Gastroesophageal sphincter (tissue), 4 donors: ENCODE measurements at places on chromosomes 12 and 14. TPM values are rescaled to one million over a fixed set of nuclear protein-coding genes. Genes with fewer than 3 reads are reported as not detected.

GRCh38 chr12:48789858-48790326 lies 1.0 kb upstream of the ADCY6 start:
- no peak for ATAC-seq

DNA sequence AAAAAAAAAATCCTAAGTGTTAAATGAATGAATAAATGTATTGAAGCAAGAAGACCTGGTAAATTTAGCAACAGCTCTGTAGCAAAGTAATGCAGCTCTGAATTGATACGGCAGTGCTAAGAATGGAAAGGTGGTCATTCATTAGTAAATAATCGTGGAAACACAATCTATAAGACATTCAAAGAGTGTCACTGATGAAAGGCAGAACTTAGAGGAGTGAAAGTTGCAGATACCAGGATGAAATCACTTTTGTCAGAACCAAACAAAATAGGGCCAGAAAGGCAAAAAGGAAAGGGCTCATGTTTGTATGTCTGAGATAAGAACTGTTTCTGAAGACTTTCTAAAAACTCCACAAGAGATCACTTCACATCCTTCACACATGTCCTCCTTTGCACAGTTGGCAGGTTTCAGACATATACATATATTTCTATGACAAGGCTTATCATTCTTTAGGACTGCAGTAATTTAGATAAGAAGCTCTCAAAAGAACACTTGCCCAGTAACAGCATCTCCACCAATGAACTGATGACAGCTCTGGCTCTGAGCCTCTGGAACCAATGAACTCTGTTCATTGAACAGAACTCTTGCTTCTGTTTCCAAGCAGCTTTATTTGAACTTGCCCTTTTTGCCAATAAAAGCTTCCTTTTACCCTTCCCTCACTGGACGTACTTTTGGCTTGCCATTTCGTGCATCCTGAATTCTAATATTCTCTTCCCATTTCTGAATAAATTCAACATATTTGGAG lies 4.2 kb upstream of the LRR1 start:
- ATAC-seq = no peak

DNA sequence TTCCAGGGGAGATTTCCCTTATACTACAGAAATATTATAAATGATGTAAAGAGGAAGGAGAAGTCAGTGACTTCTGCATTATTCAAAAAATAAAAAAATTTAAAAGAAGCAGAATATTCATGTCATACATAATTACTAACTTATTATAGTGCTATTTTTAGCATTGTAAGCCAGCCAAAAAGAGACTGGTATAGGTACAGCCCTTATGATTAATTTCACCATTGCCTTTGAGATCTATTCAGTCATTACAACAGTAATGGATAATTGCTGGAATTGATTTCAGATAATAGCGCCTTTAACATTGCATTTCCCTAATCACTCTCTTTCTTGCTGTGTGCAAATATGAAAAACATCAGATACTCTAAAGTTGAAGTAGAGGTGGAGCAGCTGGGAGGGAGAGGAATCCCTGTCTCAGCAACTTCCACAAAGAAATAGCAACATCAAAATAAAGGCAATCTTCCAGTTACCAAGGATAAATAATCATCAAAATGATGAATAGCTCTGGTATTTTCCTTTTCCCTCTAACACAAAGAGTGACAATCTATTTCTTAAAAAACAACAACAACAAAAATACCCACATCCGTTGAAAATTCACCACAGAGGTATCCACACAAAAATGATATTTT lies 71.8 kb upstream of the OVCH1 start:
- ATAC-seq = no peak

DNA sequence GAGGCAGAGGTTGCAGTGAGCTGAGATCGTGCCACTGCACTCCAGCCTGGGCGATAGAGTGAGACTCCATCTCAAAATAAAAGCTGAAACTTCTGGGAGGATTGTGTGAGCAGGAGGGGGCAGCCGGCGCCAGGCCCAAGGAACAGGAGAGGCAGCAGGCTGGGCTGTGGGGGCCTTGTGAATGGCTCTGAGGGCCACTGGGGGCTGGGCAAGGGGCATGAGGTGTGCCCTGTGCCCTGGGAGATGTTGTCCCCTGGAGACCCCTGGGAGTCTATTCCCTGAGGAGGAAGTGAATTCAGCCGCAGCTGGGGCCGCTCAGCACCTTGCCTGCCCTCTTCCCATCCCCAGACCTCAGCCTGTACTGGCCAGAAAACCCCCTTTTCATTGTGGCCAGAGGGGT lies 4.9 kb downstream of the LBHD2 start:
- no peak for ATAC-seq

- no peak for ATAC-seq
Observed at GRCh38 chr12:105225505-105226015, 10.4 kb downstream of the APPL2 start.

GRCh38 chr14:29603696-29604095 lies 324.0 kb downstream of the PRKD1 start:
- no peak for ATAC-seq

DNA sequence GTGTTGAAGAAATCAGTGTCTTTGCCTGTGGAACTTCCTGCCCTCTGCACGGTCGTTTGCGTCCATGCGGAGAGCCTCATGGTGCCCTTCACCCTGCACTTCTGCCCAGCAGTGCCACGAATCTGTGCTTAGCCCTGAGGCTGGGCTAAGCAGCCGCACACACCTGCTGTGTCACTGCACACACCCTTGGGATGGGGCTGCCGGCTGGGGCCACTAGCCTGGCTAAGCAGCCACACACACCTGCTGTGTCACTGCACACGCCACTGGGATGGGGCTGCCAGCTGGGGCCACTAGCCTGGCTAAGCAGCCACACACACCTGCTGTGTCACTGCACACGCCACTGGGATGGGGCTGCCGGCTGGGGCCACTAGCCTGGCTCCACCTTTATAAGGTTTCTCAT lies 188.5 kb downstream of the KIF26A start:
- no peak for ATAC-seq

USP44 gene
- 9.7 TPM for total RNA-seq

DNA sequence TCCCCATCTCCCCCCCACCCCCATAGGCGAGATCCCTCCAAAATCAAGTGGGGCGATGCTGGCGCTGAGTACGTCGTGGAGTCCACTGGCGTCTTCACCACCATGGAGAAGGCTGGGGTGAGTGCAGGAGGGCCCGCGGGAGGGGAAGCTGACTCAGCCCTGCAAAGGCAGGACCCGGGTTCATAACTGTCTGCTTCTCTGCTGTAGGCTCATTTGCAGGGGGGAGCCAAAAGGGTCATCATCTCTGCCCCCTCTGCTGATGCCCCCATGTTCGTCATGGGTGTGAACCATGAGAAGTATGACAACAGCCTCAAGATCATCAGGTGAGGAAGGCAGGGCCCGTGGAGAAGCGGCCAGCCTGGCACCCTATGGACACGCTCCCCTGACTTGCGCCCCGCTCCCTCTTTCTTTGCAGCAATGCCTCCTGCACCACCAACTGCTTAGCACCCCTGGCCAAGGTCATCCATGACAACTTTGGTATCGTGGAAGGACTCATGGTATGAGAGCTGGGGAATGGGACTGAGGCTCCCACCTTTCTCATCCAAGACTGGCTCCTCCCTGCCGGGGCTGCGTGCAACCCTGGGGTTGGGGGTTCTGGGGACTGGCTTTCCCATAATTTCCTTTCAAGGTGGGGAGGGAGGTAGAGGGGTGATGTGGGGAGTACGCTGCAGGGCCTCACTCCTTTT lies 2.7 kb downstream of the GAPDH start:
- ATAC-seq = no peak

DNA sequence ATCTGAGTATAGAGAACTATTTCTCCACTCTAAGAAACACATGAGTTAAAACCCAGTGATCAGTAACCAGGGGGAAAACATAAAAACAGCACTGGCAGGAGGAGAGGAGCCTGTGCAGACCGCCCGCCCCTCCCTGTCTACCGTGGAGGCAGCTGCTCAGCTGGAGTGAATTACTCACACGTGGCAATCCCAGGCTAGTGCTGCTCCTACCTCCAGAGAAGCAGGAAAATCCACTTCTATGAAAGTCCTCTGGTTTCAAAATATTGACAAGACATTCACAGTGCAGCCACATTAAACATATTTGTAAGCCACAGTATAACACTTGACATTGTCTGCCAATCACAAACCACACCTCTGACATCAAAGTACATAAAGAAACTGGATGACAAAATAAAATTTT lies 16.7 kb downstream of the TMEM132D start:
- ATAC-seq = no peak

FSCB gene
- total RNA-seq = 0.15 TPM

- no peak for ATAC-seq
Observed at GRCh38 chr12:3557116-3557697, 66.2 kb downstream of the PRMT8 start.

KCNH3 gene
- total RNA-seq = 0.13 TPM

DNA sequence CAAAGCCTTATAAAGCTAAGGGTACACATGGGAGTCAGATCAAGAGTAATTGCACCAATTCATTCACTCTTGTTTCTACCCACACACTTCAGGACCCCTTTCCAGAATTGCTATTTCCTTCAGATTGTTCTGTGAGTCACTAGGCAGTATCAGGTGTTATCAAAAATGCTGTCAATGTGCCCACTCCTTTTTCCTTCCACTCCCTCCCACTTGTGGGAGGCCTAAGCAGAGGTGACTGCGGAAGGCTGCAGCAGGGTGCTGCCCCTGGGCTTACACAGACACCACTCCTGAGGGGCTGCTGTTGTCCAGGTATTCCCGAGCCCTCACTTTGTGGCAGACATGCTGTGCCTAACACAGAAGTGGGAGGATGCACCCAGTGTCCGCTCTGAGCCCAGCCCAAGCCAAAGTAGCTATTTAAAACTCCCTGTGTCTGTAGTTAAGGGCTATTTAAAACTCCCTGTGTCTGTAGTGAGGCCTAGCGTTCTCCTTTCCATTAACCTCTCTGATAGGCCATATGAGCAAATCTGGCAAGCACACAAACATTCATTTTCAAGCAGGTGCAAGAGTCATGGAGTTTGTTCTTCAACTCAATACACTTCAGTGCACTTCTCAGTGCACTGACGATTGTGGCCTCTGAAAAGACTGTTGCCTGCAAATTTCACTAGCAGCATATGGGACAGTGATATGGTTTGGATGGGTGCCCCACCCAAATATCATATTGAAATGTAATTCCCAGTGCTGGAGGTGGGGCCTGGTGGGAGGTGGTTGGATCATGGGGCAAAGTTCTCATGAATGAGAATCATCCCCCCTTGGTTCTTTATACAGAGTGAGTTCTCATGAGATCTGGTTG lies 117.8 kb downstream of the PHLDA1 start:
- no peak for ATAC-seq

ESR2 gene
- total RNA-seq = 0.23 TPM

DNA sequence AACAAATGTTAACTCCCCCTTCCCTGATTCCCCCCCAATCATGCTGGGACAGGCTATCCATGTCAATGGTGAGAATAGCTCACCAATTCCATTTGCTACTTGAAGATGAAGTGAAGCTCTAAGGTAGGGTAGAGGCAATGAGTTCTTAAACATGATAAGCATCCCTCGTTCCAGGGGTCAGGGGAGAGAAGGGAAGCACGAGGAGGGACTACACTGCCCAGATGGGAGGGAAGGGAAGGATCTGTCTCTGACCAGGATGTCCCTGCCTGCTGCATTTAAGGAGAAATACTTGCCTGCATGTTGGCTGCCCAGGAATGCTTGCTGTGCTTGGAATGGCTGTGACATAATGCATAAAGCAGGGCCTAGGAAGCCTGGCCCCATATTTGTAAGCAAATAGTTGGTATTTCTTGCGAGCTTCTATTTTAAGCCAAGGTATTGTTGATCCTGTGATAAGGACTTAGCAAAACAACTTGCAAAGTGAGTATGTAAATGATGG lies 155.1 kb downstream of the CEP83 start:
- no peak for ATAC-seq

DNA sequence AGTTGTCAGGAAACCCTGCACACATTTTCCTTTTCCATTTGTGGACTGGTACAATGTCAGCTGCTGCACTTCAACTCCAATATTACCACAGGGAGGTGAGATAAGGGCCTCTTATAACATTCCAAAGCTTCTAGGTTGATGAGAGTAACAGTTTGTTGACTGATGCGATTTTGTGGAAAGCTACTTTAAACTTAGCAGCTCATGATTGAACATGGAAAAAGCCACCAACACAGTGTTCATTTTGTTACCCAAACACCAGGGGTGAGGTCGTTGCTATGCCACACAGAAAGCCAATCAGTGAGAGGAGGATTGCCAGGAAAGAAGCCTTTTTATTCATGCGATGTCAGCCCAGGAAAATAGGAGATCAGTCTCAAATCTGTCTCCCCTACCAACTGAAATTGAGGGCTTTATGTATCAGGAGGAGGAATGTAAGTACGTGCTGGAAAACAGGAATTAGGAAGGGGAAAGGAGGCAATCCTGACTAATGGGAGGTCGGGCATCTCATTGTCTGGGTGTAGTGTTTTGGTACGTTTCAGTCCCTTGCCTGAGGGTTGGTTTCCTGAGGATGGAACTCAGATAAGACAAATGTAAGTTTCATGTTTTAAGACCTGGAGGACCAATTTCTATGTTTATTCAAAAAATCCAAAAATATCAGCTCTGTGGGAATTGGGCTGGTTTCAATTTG lies 92.7 kb upstream of the PLEKHA5 start:
- ATAC-seq = no peak

OR4E2 gene
- total RNA-seq = not detected

DNA sequence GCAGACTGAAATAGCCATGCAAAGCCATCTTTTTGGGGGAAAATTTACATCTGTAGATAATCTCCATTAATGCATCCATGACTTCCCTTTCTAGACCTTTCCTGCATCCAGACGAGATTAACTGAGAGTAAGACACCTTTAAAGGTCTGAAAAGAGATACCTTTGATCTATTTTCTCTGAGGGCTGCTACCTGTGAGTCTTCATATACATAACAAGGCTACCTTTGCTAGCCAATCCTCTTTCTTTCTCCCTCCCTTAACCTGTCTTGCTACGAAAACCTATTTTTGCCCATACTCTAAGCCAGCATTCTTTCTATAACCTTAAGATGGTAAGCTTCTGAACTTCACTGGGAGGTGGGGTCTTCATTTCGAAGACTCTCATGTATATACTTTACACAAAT lies 908.5 kb upstream of the FBXO33 start:
- ATAC-seq = no peak
